SJSA1 (cell line): ENCODE measurements at places on chromosomes 4 and X. TPM values are rescaled to one million over a fixed set of nuclear protein-coding genes. Genes with fewer than 3 reads are reported as not detected.

Gene IBSP
- total RNA-seq: 0.19 and 0.21 TPM in 2 replicates

DNA sequence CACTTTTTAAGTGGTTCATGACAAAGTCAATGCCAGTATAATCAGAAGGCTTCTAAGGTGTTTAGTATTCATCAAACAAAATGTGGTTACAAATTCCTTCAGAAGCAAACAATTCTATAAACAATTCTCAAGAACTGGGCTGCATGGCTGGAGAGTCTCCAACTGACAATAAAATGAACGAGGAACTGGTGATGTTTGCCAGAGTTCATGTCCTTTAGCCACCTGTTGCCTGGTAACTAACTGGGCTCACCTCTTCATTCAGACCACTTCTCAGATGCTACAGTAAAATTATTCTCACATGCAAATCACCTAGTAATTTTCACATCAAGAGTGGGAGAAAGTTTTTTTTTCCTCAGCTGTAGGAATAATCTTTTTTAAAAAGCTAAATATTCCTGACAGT is 53.3 kb downstream of the CAMK2D start:
- H3K27me3 ChIP-seq: no peaks in the 10 kb centered on the region
- no peaks in the 10 kb centered on the region for H3K36me3 ChIP-seq
- H3K4me3 ChIP-seq: no peak overlapping the region

DNA sequence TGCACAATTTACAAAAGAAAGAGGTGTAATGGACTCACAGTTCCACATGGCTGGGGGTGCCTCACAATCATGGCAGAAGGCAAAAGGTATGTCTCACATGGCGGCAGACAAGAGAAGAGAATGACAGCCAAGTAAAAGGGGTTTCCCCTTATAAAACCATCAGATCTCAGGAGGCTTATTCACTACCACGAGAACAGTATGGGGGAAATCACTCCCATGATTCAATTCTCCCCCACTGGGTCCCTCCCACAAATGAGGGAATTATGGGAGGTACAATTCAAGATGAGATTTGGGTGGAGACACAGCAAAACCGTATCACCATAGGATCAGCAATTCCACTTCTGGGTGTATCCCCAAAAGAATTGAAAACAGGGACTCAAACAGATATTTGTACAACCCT is 97.5 kb upstream of the STX18 start:
- no peaks in the 10 kb centered on the region for H3K27me3 ChIP-seq
- no peaks in the 10 kb centered on the region for H3K36me3 ChIP-seq
- H3K27ac ChIP-seq: no peak overlapping the region
- H3K4me3 ChIP-seq: no peak overlapping the region
- no peaks in the 10 kb centered on the region for H3K4me1 ChIP-seq

DNA sequence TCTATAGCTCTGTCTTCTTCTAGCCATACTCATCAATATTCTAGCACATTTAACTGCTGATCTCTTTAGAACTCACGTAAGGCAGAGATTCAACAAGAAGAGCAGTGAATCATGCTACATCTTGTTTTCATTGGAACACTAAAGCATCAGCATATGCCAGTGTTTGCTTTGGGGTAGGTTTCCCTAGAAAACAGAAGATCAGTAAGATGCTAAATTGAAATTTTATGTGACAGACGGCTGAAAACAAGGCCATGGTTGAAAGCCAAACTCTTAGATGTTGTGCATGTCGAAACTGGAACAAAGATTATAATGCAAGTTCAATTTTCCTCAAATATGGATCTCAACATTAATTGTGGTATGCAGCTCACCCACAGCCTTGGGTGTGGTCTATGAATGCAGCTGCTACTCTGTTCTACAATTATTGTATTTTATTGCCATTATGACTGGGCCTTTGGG is 107.6 kb downstream of the PDLIM5 start:
- H3K27ac ChIP-seq: no peak overlapping the region
- H3K4me3 ChIP-seq: no peak overlapping the region
- peaks cover 9% of the 10 kb centered on the region; the same call in 1 of the 2 replicates for H3K36me3 ChIP-seq
- no peaks in the 10 kb centered on the region for H3K27me3 ChIP-seq
- H3K4me1 ChIP-seq: peaks cover 50% of the 10 kb centered on the region
- no peak for DNase-seq

- H3K4me1 ChIP-seq: peaks cover 14% of the 10 kb centered on the region
- H3K27me3 ChIP-seq: no peaks in the 10 kb centered on the region
- no peak overlapping the region for H3K27ac ChIP-seq
- peaks cover 4% of the 10 kb centered on the region for H3K36me3 ChIP-seq
These were observed 4.3 kb upstream of the TSPAN5 start for GRCh38 chr4:98662626-98663225.

- no peaks in the 10 kb centered on the region for H3K36me3 ChIP-seq
- no peaks in the 10 kb centered on the region for H3K4me1 ChIP-seq
- H3K27ac ChIP-seq: no peak overlapping the region
- no peak overlapping the region for H3K4me3 ChIP-seq
- H3K27me3 ChIP-seq: no peaks in the 10 kb centered on the region
These were observed 21.1 kb upstream of the PAPSS1 start for GRCh38 chr4:107740950-107741701.

DNA sequence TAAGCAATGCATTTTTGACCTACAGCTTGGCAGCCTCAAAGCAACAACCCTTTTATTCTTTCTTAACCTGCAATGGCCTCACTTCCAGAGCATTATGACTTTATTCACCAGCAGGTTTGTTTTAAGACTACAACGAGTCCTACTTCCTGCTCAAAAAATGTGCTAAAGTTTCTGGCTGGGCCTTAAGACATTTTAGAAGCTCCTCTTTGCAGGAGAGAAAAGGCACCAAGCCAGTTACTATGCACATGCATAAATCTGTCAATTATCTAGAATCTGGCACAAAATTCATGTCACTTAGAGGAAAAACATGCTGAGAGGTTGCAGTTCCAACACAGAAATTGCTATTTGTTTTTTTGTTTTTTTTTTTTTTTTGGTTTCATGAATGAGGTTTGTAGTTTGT is 223.0 kb upstream of the EPHA5 start:
- no peak overlapping the region for H3K4me3 ChIP-seq
- no peaks in the 10 kb centered on the region for H3K36me3 ChIP-seq
- peaks cover 11% of the 10 kb centered on the region for H3K4me1 ChIP-seq
- DNase-seq: no peak

- no peak overlapping the region for H3K4me3 ChIP-seq
- H3K27ac ChIP-seq: no peak overlapping the region
- H3K4me1 ChIP-seq: 0 out of 2 replicates have a peak, but pooled peaks cover 4% of the 10 kb centered on the region
- H3K36me3 ChIP-seq: no peaks in the 10 kb centered on the region
These were observed 32.7 kb downstream of the RUFY3 start for GRCh38 chr4:70754470-70754869.

- H3K4me1 ChIP-seq: no peaks in the 10 kb centered on the region
- H3K27me3 ChIP-seq: no peaks in the 10 kb centered on the region
- no peak overlapping the region for H3K27ac ChIP-seq
- no peak overlapping the region for H3K4me3 ChIP-seq
- no peaks in the 10 kb centered on the region for H3K36me3 ChIP-seq
These were observed 477 bp downstream of the PSAPL1 start for GRCh38 chr4:7434141-7434765.

DNA sequence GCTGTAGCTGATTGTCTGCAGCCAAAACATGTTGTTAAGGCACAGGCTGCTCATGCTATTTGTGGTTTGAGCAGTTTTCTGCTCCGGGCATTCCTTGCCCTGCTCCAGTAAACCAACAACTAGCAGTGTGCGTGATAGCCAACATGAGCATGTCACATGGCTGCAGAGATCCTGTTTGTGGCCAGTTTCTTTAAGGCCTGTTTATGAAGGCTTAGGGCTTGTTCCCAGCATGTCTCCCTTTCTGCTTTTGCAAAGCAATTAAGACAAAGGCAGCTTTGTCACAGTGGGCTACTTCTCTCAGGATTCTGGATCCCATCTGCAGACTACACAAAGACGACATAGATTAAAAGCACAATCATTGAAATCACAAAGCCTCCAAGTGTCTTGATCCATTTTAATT is 160.5 kb downstream of the ZNF518B start:
- no peak for DNase-seq
- H3K4me3 ChIP-seq: no peak overlapping the region
- H3K27ac ChIP-seq: no peak overlapping the region
- H3K36me3 ChIP-seq: no peaks in the 10 kb centered on the region
- H3K27me3 ChIP-seq: no peaks in the 10 kb centered on the region

- no peak overlapping the region; the same call in 1 of the 2 replicates for H3K4me3 ChIP-seq
- DNase-seq: no peak
- H3K36me3 ChIP-seq: no peaks in the 10 kb centered on the region
- H3K27me3 ChIP-seq: peaks cover 22% of the 10 kb centered on the region
- no peak overlapping the region for H3K27ac ChIP-seq
These were observed 1.3 kb upstream of the PCDH7 start for GRCh38 chr4:30718641-30719453.

GRCh38 chr4:81377191-81377590 is 94.5 kb downstream of the RASGEF1B start:
- H3K4me3 ChIP-seq: no peak overlapping the region
- H3K27ac ChIP-seq: no peak overlapping the region
- no peak for DNase-seq
- no peaks in the 10 kb centered on the region for H3K36me3 ChIP-seq

Gene CLDN34
- total RNA-seq: not detected in 2 replicates

Gene RBM46
- total RNA-seq: not detected in 2 replicates

Gene SPANXN1
- not detected in 2 replicates for total RNA-seq

Gene MSL3
- total RNA-seq: 22.9 and 31.4 TPM in 2 replicates

DNA sequence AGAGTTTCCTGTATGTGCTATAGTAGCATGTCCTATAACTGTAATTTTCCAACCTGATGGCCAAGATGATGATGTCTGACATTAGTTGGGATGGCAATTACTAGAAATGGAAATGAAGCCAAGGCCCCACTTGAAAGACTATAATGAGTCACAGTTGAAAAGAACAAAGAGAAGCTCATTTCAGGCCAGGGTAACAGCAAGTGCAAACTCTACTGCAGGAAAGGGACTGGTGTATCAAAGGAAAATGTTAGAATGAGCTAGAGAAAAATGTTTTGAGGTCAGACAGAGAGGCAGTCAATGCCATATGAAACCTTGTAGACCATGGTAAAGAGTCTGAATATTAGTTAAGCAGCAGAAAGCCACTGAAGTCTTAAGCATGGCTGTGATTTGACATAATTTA is 146.2 kb upstream of the SH3RF1 start:
- H3K4me3 ChIP-seq: no peak overlapping the region
- no peaks in the 10 kb centered on the region for H3K36me3 ChIP-seq
- no peak overlapping the region for H3K27ac ChIP-seq
- H3K27me3 ChIP-seq: no peaks in the 10 kb centered on the region
- DNase-seq: no peak

DNA sequence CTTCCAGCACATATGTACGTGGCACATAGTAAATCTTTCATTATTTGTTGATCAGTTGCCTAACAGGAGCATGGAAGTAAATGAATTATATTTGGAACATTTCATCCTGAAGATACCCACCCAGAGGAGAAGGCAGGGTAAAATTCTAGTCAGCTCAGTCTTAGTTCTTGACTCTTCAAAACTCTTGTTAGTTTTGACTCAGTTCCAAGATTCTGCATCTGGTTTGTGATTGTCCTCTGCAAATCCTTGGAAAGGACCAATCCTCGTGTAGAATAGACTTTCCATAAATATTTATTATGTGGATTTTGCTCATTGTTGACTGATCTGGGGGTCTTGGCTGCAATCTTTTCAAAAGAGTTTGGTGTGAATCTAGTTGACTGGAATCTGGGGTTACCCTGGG is 257.5 kb upstream of the FAT1 start:
- H3K27ac ChIP-seq: peak overlapping the region; percentile 80
- no peak overlapping the region for H3K4me3 ChIP-seq
- no peaks in the 10 kb centered on the region for H3K36me3 ChIP-seq
- no peak for DNase-seq
- H3K27me3 ChIP-seq: no peaks in the 10 kb centered on the region
- H3K4me1 ChIP-seq: peaks cover 30% of the 10 kb centered on the region

Gene MAGEC2
- total RNA-seq: not detected in 2 replicates

GRCh38 chr4:3709846-3710441 is 56.2 kb upstream of the ADRA2C start:
- no peaks in the 10 kb centered on the region for H3K4me1 ChIP-seq
- no peak for DNase-seq
- H3K4me3 ChIP-seq: no peak overlapping the region
- H3K36me3 ChIP-seq: no peaks in the 10 kb centered on the region
- peaks cover 19% of the 10 kb centered on the region; the same call in 1 of the 2 replicates for H3K27me3 ChIP-seq

Gene PRRG1
- total RNA-seq: 18.0 and 23.4 TPM in 2 replicates

GRCh38 chr4:142350871-142351270 is 495.2 kb downstream of the INPP4B start:
- no peaks in the 10 kb centered on the region for H3K4me1 ChIP-seq
- DNase-seq: no peak
- H3K27me3 ChIP-seq: no peaks in the 10 kb centered on the region
- H3K36me3 ChIP-seq: no peaks in the 10 kb centered on the region
- H3K27ac ChIP-seq: no peak overlapping the region

DNA sequence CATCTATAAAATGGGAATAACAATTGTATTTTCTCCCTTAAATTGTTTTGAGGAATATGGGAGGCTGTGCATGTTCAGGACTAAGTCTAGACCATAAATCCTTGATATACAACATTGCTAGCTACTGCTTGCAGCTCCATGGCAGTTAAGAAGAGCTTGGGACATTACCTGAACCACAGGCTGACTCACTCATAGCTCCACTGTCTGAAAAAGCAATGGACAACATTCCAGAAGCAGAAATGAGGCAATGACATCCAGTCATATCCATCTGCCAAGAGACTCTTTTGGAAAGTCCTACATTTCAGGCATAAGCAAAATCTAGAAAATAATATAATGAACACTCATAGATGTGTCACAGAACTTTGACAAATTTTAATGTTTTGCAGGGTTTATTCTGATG is 167.3 kb upstream of the LEF1 start:
- no peaks in the 10 kb centered on the region for H3K36me3 ChIP-seq
- H3K4me3 ChIP-seq: no peak overlapping the region
- no peaks in the 10 kb centered on the region for H3K27me3 ChIP-seq

Gene CTAG2
- not detected in 2 replicates for total RNA-seq

DNA sequence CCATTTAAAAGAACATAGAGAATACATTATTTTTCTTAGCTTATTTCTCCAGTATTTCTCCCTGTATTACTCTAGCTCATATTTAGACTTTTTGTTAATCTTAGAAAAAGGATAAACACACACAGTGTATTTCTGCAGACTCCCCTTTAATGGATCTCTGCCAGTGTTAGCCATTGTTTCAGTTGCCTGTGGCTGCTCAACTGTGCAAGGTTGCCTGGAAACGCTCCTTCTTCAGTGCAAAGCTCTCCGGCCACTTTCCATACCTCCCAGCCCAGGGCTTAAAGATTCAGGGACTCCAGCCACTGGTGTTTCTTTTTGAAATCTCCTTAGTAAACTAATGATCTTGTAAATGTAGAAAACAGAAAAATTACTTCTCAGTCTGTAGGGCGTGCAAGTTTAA is 104.9 kb downstream of the SLIT2 start:
- no peak for DNase-seq
- H3K4me3 ChIP-seq: no peak overlapping the region
- no peaks in the 10 kb centered on the region for H3K4me1 ChIP-seq
- no peaks in the 10 kb centered on the region for H3K27me3 ChIP-seq
- H3K27ac ChIP-seq: no peak overlapping the region

- no peaks in the 10 kb centered on the region for H3K36me3 ChIP-seq
- no peaks in the 10 kb centered on the region for H3K27me3 ChIP-seq
- no peaks in the 10 kb centered on the region; the same call in 1 of the 2 replicates for H3K4me1 ChIP-seq
- H3K27ac ChIP-seq: no peak overlapping the region
These were observed 19.2 kb downstream of the YY2 start for GRCh38 chrX:21875013-21875412.
